ENCODE measurements at places on chromosomes 1 and 21.

- H3K4me3 ChIP-seq: no peak overlapping the region
- no peaks in the 10 kb centered on the region for H3K36me3 ChIP-seq
- H3K27ac ChIP-seq: no peak overlapping the region
- no peaks in the 10 kb centered on the region for H3K4me1 ChIP-seq
- H3K27me3 ChIP-seq: peaks cover 32% of the 10 kb centered on the region
Observed at GRCh38 chr1:192448026-192448578, 127.5 kb upstream of the RGS1 start.

- H3K36me3 ChIP-seq: peaks cover 41% of the 10 kb centered on the region
- no peak overlapping the region for H3K4me3 ChIP-seq
- H3K27me3 ChIP-seq: no peaks in the 10 kb centered on the region
Observed at GRCh38 chr1:150082494-150082893, 14.9 kb downstream of the VPS45 start.

GRCh38 chr1:173410133-173410793 lies 66.9 kb upstream of the PRDX6 start:
- H3K4me1 ChIP-seq: peaks cover 38% of the 10 kb centered on the region
- H3K27ac ChIP-seq: peak overlapping the region; percentile 52

GRCh38 chr1:29808141-29808995 lies 572.0 kb downstream of the PTPRU start:
- no peaks in the 10 kb centered on the region for H3K27me3 ChIP-seq
- H3K36me3 ChIP-seq: no peaks in the 10 kb centered on the region
- no peak overlapping the region for H3K27ac ChIP-seq
- no peak overlapping the region for H3K4me3 ChIP-seq
- DNase-seq: peak; percentile 23

DNA sequence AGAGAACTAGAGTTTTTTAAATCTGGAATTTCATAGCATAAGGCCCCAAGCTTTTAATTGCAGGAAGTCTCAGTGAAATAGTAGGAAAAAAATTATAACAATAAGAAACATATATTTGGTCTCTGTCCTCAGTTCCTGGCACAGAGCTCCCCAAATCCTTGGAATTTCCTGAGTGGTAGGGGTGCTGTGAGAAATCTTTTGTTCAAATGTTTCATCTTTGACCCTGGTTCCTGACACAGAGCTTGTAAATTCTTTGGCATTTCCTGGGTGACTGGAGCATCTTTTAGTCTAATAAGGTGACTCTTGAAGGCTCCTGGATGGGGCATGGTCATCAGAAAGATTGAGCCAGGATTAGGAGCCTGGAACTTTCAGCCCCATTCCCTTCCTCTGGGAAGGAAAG lies 225.7 kb upstream of the AJAP1 start:
- DNase-seq: no peak
- no peak overlapping the region for H3K4me3 ChIP-seq
- H3K4me1 ChIP-seq: no peaks in the 10 kb centered on the region
- H3K36me3 ChIP-seq: no peaks in the 10 kb centered on the region
- no peaks in the 10 kb centered on the region for H3K27me3 ChIP-seq

- H3K27ac ChIP-seq: no peak overlapping the region
- DNase-seq: no peak
- H3K36me3 ChIP-seq: peaks cover 23% of the 10 kb centered on the region
- no peak overlapping the region for H3K4me3 ChIP-seq
Observed at GRCh38 chr1:172345077-172345476, 75.4 kb upstream of the C1orf105 start.

DNA sequence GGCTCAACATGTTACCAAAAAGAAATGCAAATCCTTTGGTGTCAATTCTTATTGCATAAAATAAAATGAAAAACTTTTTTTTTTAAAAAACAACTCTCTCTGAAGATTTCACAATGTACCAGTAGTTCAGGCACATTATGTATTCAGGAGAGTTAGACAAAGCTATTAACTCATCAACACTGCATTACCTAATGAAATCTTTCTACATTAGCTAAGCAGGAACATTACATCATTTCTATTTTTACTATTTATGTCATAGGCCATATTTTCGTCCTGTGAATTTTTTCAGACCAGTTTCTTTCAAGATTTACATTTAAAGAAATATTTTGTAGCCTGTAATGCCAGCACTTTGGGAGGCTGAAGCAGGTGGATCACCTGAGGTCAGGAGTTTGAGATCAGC lies 366.2 kb downstream of the USH2A start:
- H3K27ac ChIP-seq: no peak overlapping the region
- H3K4me1 ChIP-seq: no peaks in the 10 kb centered on the region
- H3K36me3 ChIP-seq: no peaks in the 10 kb centered on the region
- no peaks in the 10 kb centered on the region for H3K27me3 ChIP-seq
- no peak for DNase-seq

DNA sequence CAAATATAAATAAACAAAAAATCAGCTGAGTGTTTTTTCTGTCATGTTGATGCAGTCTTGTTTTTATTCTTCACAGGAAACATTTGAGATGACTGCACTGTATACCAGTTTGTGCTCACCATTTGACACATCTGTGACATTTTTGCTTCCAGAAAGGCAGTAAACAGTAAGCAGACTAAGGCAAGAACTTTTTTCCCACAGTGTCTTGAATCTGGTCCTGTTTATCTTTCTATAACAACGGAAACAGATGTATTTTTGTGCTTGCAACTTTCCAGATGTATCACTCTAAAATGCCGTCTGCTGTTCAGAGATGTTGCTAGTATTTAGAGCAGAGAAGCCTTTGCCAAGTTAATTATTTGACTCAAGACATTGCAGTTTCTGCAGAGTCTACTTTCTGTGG lies 105.5 kb downstream of the ZC3H11B start:
- no peaks in the 10 kb centered on the region for H3K4me1 ChIP-seq
- no peak for DNase-seq
- H3K36me3 ChIP-seq: no peaks in the 10 kb centered on the region
- H3K27me3 ChIP-seq: no peaks in the 10 kb centered on the region
- H3K27ac ChIP-seq: no peak overlapping the region

GRCh38 chr1:153340356-153340755 lies 8.3 kb downstream of the PGLYRP4 start:
- no peak overlapping the region for H3K4me3 ChIP-seq
- H3K36me3 ChIP-seq: no peaks in the 10 kb centered on the region
- H3K27me3 ChIP-seq: peaks cover 34% of the 10 kb centered on the region
- H3K4me1 ChIP-seq: peaks cover 31% of the 10 kb centered on the region

DNA sequence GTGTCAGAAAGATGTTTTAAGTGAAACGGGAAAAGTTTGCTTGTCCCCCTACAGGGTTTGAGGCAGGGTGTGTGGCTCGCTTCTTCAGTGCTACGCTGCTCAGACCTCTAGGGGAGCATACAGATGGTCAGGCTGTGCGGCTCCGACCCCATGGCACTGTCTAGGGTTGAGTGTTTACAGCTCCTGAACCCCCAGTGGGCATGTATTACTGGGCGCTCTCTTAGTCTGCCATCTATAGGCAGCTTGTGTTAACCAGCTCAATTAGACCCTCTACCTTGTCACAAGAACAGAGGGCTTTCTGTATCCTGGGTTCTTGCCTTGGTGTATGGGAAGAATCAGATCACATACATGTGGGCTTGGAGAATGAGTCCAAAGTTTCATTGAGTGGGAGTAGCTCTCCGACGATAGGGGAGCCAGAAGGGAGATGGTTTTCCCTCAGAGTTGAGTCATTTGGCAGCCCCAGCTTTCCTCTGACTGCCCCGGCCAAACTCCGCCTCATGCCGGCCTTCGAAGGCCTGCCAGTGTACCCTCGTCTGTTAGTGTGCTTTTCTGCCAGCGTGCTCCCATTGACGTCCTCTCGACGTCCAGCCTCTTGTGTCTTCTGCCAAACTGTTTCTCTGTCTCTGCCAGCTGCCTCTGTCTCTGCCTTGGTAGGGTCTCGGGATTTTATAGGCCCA lies 38.6 kb upstream of the ADGRL4 start:
- peaks cover 2% of the 10 kb centered on the region for H3K27me3 ChIP-seq
- no peak overlapping the region for H3K27ac ChIP-seq
- H3K4me1 ChIP-seq: peaks cover 10% of the 10 kb centered on the region
- DNase-seq: no peak
- H3K4me3 ChIP-seq: no peak overlapping the region

- no peak overlapping the region for H3K27ac ChIP-seq
- DNase-seq: no peak
- H3K4me1 ChIP-seq: no peaks in the 10 kb centered on the region
- no peak overlapping the region for H3K4me3 ChIP-seq
- no peaks in the 10 kb centered on the region for H3K27me3 ChIP-seq
Observed at GRCh38 chr1:192945390-192946130, 113.6 kb downstream of the UCHL5 start.

DNA sequence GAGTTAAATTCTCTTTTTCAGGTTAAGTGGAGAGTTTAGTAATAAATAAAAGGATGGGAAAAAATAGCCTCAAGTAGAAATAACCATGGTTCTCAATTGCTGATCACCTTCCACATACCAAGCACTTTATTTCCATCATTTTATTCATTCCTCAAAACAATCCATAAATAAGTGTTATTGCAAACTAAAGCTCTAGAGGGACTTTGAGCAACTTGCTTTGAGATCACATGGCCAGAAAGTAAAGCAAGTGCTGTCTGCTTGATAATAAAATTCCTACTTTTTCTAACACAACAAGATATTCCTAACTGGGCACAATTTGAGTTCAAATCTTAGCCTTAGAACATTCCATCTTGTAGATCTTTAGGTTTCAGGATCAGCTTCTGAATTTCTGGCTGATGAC lies 97.1 kb upstream of the C1orf87 start:
- H3K27ac ChIP-seq: no peak overlapping the region
- H3K27me3 ChIP-seq: no peaks in the 10 kb centered on the region
- H3K4me3 ChIP-seq: no peak overlapping the region
- no peaks in the 10 kb centered on the region for H3K36me3 ChIP-seq

GRCh38 chr1:189657715-189658114 lies 819.9 kb downstream of the BRINP3 start:
- H3K36me3 ChIP-seq: no peaks in the 10 kb centered on the region
- DNase-seq: no peak
- no peak overlapping the region for H3K27ac ChIP-seq
- H3K27me3 ChIP-seq: no peaks in the 10 kb centered on the region
- H3K4me1 ChIP-seq: no peaks in the 10 kb centered on the region

- DNase-seq: no peak
- H3K4me3 ChIP-seq: no peak overlapping the region
- peak overlapping the region; percentile 39 for H3K27ac ChIP-seq
- no peaks in the 10 kb centered on the region for H3K27me3 ChIP-seq
Observed at GRCh38 chr1:159071970-159072582, 4.5 kb downstream of the AIM2 start.

DNA sequence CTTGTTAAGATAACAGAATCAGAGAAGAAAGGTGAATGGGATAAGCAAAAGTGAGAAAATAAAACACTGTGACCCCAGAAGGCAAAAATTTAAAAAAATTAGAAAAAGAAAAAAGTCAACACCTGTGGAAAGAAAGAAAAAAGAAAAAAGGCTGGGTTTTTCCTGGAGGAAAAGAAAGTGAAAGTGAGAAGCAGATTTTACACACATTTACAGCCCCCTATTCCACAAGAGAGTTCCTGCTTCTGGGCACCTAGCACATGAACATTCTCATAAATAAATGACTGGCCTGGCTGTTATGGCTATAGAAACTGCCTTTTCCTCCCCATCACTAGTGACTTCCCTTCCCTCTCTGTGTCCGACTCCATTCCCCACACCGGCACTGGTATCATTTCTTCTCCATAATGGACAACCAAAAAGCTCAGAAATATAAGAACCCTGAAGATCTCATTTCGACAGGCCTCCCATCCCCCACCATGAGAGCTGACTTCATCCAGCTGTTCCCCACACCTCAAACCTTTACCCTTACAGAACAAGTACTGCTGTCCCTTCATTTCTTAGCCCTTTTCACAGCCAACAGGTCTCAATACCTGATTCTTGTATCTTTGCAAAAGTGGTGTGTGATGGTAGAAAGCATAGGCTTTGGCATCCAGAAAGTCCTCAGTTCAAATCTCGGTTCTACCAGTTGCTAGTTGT lies 12.6 kb downstream of the MTF1 start:
- no peaks in the 10 kb centered on the region for H3K27me3 ChIP-seq
- peaks cover 17% of the 10 kb centered on the region for H3K36me3 ChIP-seq
- peak overlapping the region; percentile 47 for H3K27ac ChIP-seq
- peaks cover 35% of the 10 kb centered on the region for H3K4me1 ChIP-seq
- no peak for DNase-seq
- H3K4me3 ChIP-seq: peak overlapping the region; percentile 59

DNA sequence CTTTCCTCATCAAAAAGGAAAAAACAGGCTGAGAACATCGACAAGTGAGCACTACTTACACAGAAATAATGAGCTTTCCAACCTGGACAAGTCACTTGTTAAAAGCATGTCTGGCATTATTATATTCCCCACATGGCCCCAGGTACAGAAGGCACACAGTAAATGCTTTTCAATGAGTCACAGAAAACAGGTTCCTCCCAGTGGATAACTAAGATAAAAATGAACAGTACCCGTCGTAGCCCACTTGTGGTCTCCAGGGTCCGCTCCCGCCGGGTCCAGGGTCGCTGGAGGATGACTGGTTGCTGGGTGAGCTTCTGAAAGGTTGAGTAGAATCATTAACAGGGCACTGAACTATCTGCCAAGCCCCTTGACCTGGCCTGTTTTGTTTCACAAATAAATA lies 186.6 kb downstream of the SIPA1L2 start:
- no peak for DNase-seq
- no peaks in the 10 kb centered on the region for H3K4me1 ChIP-seq
- no peaks in the 10 kb centered on the region for H3K36me3 ChIP-seq
- H3K4me3 ChIP-seq: no peak overlapping the region
- no peaks in the 10 kb centered on the region for H3K27me3 ChIP-seq

DNA sequence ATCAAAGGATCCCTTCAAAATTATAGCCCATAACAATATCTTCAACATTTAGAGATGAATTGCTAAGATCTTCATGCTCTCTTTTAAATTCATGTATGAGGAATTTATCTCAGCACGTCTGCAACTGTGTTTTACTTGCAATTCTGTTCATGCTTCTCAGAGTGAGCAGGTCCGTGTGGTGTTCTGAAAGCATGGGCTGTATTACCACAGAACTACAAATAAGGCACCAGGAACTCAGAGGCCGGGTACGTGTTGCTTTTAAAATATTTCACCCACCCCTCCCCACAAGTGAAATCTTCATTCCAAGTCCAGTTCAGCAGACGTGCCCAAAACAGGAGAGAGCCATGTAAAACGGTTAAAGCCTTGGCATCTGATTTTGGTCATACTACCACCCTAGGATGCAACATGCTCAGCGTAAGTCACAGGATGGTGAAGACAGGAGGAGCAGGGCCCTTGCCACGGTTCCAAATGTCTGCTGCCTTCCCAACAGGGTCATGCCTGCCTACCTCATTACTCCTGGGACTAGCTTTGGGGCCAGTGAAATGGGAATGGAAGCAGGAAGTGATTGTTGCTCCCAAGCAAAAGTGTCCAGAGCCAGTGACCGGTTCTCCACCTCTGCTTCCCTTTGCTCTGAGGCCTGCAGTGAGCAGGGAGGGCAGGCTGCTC lies 133.7 kb downstream of the PTPN14 start:
- H3K4me3 ChIP-seq: no peak overlapping the region
- H3K4me1 ChIP-seq: peaks cover 32% of the 10 kb centered on the region
- no peaks in the 10 kb centered on the region for H3K36me3 ChIP-seq
- H3K27me3 ChIP-seq: peaks cover 11% of the 10 kb centered on the region
- no peak for DNase-seq

GRCh38 chr1:2778220-2778592 lies 23.3 kb downstream of the TTC34 start:
- DNase-seq: no peak
- no peaks in the 10 kb centered on the region for H3K4me1 ChIP-seq
- H3K27ac ChIP-seq: no peak overlapping the region
- peaks cover 20% of the 10 kb centered on the region for H3K27me3 ChIP-seq

Data from activated CD8-positive, alpha-beta memory T cell treated with anti-CD3 and anti-CD28 coated beads, Interleukin-2, amount 10 ng/mL, durations not matched to agents 7 days and 5 days (primary cell).